Neural crest cell (in vitro differentiated cells): ENCODE measurements at places on chromosomes 16 and 17. TPM values are rescaled to one million over a fixed set of nuclear protein-coding genes. Genes with fewer than 3 reads are reported as not detected.
A peak's percentile ranks its signal among the peaks of the same experiment; 100 is the strongest.

DNA sequence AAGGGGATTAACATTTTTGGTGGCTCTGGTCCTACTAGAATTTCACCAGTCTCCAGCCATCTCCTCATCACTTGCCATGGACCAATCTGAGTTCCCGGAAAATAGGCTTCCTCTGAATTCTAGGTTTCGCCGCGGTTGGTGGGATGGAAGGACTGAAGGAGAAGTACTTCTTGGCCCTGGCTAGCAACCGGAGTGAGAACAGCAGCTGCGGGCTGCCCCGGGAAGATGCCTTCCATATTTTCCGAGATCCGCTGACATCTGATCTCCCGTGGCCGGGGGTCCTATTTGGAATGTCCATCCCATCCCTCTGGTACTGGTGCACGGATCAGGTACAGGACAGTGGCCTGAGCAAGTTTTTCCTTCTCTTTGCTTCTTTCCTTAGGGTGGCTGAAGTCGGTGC, 45.0 kb downstream of the SLC5A11 start:
- peaks cover 44% of the 10 kb centered on the region for H3K27me3 ChIP-seq
- H3K36me3 ChIP-seq: no peaks in the 10 kb centered on the region
- no peak for DNase-seq
- no peak overlapping the region for H3K4me3 ChIP-seq
- no peak overlapping the region for H3K27ac ChIP-seq
- H3K4me1 ChIP-seq: no peaks in the 10 kb centered on the region

DNA sequence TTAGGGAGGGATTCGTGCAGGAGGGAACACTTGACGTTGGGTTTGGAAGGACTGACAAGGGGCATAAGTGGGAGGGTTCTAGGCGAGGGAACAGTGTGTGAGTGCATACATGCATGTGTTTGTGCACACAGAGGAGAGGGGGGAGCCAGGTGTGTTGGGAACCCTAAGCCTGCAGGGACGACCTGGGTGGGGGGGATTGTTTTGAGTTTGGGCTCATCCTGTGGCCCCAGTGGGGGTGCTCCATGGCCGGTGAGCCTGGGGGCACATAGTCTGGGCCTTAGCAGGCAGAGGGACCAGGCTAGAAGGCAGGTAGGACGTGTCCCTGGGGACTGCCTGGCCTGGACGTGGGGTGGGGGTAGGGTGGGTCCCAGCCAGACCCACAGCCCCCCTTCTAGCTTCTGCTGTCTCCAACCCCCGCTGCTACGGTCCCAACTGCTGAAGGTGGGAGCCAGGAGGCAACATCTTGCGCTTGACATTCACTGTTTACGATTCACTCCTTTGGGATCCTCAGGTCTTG, 11.9 kb upstream of the RASD1 start:
- H3K36me3 ChIP-seq: no peaks in the 10 kb centered on the region
- DNase-seq: no peak
- no peak overlapping the region for H3K4me3 ChIP-seq
- no peaks in the 10 kb centered on the region for H3K27me3 ChIP-seq
- H3K27ac ChIP-seq: no peak overlapping the region

DNA sequence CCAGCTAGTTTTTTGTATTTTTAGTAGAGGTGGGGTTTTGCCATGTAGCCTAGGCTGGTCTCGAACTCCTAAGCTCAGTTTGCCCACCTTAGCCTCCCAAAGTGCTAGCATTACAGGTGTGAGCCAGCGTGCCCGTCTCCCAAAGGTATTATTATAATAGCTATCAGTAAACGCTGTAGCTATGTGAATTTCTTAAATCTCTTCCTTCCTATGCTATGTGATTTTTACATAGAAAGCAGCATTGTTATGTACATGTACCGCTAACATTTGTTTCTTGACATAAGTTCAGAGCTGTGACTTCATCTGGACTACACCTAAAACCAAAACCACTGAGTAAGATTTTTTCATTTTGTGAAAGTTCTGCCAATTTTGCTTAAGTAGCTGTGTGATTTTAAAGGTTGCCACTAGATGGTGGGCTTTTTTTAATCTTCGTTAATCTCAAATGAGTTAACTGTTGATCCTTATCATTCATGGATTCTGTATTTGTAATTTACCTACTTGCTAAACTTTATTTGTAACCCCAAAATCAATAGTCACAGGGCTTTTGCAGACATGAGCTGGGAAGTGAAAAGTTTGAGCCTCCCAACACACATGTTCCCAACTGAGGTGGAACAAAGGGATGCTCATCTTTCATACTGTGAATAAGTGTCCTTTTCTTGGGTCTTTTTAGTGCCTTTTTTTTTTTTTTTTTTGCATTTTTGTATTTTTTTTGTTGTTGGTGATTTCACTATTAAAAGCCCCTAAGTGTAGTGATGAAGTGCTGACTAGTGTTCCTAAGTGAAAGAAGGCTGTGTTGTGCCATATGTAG, 21.9 kb downstream of the PRKAR1A start:
- no peak overlapping the region for H3K4me3 ChIP-seq
- no peak for DNase-seq
- H3K27ac ChIP-seq: no peak overlapping the region
- peaks cover 9% of the 10 kb centered on the region for H3K36me3 ChIP-seq
- no peaks in the 10 kb centered on the region for H3K27me3 ChIP-seq

- H3K4me3 ChIP-seq: no peak overlapping the region
- peaks cover 3% of the 10 kb centered on the region for H3K4me1 ChIP-seq
- peaks cover 7% of the 10 kb centered on the region for H3K27me3 ChIP-seq
- no peak for DNase-seq
Observed at GRCh38 chr17:74964246-74964761, 8.3 kb downstream of the HID1 start.

Gene TMED6
- total RNA-seq: 0.56 and 0.82 TPM in 2 replicates

Gene FNDC8
- not detected in 2 replicates for total RNA-seq

Gene TP53TG3
- total RNA-seq: not detected in 2 replicates

Gene ASB16
- total RNA-seq: 0.25 and 0.26 TPM in 2 replicates

Gene NPIPB13
- total RNA-seq: 11.2 and 15.4 TPM in 2 replicates

GRCh38 chr17:29628644-29629043, 5.9 kb upstream of the CORO6 start:
- DNase-seq: no peak
- peaks cover 15% of the 10 kb centered on the region for H3K4me1 ChIP-seq
- peaks cover 4% of the 10 kb centered on the region for H3K27me3 ChIP-seq
- no peak overlapping the region for H3K27ac ChIP-seq
- no peak overlapping the region for H3K4me3 ChIP-seq
- peaks cover 6% of the 10 kb centered on the region for H3K36me3 ChIP-seq

Gene PRAC2
- not detected in 2 replicates for total RNA-seq

- peaks cover 11% of the 10 kb centered on the region for H3K4me1 ChIP-seq
- peaks cover 25% of the 10 kb centered on the region for H3K36me3 ChIP-seq
- H3K27ac ChIP-seq: peak overlapping the region; percentile 78
- DNase-seq: no peak
- no peak overlapping the region for H3K4me3 ChIP-seq
Observed at GRCh38 chr16:47504599-47504998, 43.5 kb downstream of the PHKB start.

Gene PRRT2
- 18.6 and 21.2 TPM in 2 replicates for total RNA-seq

DNA sequence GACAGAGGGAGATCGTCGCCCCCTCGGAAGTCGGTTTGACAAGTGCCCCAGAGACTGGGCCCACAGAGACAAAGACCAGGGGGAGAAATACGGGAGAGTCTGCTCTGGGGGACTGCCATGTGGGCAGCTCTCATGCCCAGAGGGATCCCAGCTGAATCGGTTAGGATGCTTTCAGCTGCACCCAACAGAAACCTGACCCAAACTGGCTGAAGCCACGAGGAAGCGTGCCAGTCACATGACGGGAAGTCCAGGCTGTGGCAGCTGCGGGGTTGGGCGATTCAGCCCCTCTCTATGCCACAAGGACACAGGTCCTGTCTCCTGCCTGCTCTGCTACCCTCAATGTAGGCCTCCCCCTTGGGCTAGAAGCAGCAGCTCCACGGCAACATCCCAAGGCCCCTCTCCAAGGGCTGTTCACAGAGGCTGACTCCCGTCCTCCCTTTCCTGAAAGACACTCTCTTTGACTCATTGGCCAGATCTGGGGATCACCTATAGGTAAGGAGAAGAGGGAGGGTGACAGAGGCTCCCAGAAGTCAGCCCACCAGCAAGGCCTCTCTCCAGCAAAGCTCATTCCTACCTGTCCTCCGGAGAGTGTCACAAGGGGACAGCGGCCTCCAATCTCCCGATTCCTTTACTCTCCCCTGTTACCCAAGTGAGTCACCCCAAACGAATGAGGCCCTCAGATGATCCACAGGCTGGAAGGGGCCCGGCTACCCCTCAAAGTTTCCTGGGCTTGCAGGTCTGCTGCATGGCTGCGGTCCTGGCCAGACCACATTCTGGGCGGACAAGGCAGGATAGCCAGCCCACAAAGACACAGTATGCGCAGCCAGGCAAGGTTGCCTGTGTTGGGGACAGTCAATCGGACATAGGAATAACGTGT, 75.8 kb downstream of the RBFOX3 start:
- no peak overlapping the region for H3K4me3 ChIP-seq
- no peak overlapping the region for H3K27ac ChIP-seq
- H3K4me1 ChIP-seq: peaks cover 11% of the 10 kb centered on the region
- H3K36me3 ChIP-seq: no peaks in the 10 kb centered on the region
- DNase-seq: no peak
- no peaks in the 10 kb centered on the region for H3K27me3 ChIP-seq

Gene KRTAP3-1
- not detected in 2 replicates for total RNA-seq

Gene KRT16
- total RNA-seq: not detected in 2 replicates

Gene CTRB2
- not detected in 2 replicates for total RNA-seq
